Activated CD8-positive, alpha-beta memory T cell treated with anti-CD3 and anti-CD28 coated beads for 4 hours (primary cell): ENCODE measurements at places on chromosomes 1 and 21.

- no peak for DNase-seq
Observed at GRCh38 chr1:203133970-203134725, 6.6 kb downstream of the ADORA1 start.

DNA sequence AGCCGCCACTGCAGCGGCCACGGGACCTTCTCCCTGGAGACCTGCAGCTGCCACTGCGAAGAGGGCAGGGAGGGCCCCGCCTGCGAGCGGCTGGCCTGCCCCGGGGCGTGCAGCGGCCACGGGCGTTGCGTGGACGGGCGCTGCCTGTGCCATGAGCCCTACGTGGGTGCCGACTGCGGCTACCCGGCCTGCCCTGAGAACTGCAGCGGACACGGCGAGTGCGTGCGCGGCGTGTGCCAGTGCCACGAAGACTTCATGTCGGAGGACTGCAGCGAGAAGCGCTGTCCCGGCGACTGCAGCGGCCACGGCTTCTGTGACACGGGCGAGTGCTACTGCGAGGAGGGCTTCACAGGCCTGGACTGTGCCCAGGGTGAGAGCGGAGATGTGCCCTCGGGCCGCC, 11.7 kb downstream of the TNN start:
- no peak for DNase-seq

DNA sequence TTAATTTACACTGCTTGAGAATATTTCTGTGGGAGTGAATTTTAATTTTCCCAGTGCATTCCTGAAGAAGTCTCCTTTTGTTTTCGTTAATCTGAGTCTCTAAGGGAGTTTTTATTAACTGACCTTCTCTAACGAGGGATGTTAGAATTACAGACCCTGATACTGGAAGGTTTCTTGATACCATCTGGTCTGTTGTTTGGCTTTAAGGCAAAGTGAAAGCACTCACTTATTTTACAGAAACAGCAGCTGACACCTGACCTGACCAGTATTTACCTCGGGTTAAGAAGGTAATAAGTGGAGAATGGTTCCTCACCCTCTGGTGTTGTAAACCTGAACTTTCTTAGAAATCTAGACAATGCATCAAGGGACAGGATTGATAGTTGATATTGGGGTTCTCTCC, 12.4 kb downstream of the CDC14A start:
- DNase-seq, result no peak

DNA sequence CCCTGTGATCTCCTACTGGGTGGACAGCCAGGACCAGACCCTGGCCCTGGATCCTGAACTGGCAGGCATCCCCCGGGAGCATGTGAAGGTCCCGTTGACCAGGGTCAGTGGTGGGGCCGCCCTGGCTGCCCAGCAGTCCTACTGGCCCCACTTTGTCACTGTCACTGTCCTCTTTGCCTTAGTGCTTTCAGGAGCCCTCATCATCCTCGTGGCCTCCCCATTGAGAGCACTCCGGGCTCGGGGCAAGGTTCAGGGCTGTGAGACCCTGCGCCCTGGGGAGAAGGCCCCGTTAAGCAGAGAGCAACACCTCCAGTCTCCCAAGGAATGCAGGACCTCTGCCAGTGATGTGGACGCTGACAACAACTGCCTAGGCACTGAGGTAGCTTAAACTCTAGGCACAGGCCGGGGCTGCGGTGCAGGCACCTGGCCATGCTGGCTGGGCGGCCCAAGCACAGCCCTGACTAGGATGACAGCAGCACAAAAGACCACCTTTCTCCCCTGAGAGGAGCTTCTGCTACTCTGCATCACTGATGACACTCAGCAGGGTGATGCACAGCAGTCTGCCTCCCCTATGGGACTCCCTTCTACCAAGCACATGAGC, 17.2 kb upstream of the SLC25A44 start:
- DNase-seq, result no peak

GRCh38 chr1:183794088-183794487, 10.8 kb upstream of the RGL1 start:
- no peak for DNase-seq

DNA sequence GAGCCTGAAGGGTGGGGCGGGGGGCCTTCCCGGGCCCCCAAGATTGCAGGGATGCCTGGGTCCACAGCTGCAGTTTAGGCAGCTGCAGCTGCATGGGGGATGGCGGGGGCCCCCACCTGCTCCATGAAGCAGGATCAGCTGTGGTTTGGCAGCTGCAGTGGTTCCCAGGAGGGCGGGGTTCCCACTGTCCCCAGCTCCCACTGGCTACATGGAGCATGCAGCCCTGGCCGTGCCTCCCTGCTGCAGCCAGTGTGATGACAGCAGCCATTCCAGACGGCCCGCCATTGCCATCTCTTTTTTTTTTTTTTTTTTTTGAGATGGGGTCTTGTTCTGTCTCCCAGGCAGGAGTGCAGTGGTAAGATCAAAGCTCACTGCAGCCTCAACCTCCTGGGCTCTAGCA, 992 bp upstream of the C1QA start:
- no peak for DNase-seq

- DNase-seq, result no peak
Observed at GRCh38 chr1:54883349-54884102, 3.5 kb downstream of the DHCR24 start.

- DNase-seq, result peak; percentile 17
Observed at GRCh38 chr21:43361493-43362296, 65.2 kb downstream of the SIK1 start.

GRCh38 chr1:17198476-17199258, 6.3 kb upstream of the PADI1 start:
- DNase-seq, result no peak

DNA sequence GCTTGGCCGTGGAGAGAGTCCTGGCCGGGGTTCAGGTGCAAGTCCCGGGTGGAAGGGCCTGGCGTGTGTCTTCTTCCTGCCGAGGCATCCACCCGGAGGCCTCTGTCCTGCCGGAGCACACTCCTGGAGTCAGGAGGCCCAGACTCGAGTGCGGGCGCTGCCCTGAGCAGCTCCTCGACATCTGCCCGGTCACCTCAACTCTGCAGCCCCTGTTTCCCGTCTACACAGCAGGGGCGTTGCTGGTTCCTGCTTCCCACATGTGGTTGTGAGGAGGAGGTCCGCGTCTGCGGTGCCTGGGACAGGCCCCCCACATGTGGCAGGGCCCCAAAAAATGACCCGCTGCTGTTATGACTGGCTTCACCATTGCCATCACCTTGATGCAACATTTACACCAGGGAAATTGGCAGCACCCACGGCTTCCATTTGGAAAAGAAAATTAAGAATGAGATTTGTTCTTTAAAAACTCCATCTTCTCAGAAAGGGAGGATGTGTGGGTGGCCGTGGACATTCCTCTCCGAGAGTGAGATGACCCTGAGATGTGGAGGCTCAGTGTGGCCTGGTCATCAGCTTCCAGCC, 169.8 kb downstream of the PRDM16 start:
- no peak for DNase-seq

GRCh38 chr1:39044762-39045161, 18.6 kb downstream of the NDUFS5 start:
- DNase-seq, result no peak

DNA sequence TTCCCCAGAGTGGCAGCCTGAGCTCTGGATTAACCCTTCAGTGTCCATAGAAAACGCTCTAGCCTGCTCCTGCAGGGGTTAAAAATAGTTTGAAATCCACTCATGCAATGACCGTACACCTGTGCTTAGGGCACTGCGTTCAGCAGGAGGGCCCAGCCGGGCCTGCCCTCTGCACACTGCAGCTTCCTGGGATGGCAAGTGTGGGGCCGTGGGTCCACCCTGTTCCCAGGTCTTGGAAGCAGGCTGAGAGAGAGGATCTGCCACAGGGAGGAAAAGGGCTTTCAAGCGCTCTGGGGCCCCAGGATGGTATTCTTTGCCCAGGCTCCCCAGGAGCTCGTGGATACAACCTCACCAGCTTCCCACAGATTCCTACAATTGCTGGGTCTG, 1.5 kb upstream of the S100B start:
- no peak for DNase-seq

GRCh38 chr1:168608796-168609715, 32.7 kb downstream of the XCL1 start:
- no peak for DNase-seq

GRCh38 chr1:178241057-178241456, 147.2 kb downstream of the RASAL2 start:
- no peak for DNase-seq

- no peak for DNase-seq
Observed at GRCh38 chr1:153217212-153217611, at the start of gene PRR9. TSS of gene PRR9 (plus strand) at chr1:153217584. CDS start at chr1:153218145, 561 bp downstream.
